ENCODE measurements at places on chromosomes 6 and 20.

- DNase-seq = no peak
Observed at GRCh38 chr6:170147056-170147787, 143.7 kb downstream of the DLL1 start.

GRCh38 chr20:1472556-1473245 is 6.1 kb upstream of the NSFL1C start:
- DNase-seq = peak; percentile 50

- no peak for DNase-seq
Observed at GRCh38 chr20:16444057-16444777, 129.0 kb downstream of the KIF16B start.

- no peak for DNase-seq
Observed at GRCh38 chr6:70150521-70150920, 152.4 kb downstream of the COL9A1 start.

GRCh38 chr6:20686142-20686541 is 151.9 kb downstream of the CDKAL1 start:
- no peak for DNase-seq

All from GF-D8 (cell line).